Lung microvascular endothelial cell (primary cell): ENCODE measurements at places on chromosomes 6 and 20. TPM values are rescaled to one million over a fixed set of nuclear protein-coding genes. Genes with fewer than 3 reads are reported as not detected.

GRCh38 chr6:34556031-34556471 is at the start of gene SPDEF:
SPDEF (minus strand) TSS chr6:34556329; CDS start chr6:34544455, 11,874 bp downstream.
- no peak for DNase-seq

SLPI gene
- 0.79 TPM in 1 of 2 replicates, not detected in the other for total RNA-seq

GRCh38 chr6:70879496-70879895 is 77.4 kb downstream of the B3GAT2 start:
- no peak for DNase-seq

- peak; percentile 14 for DNase-seq
Measured at GRCh38 chr20:58693226-58694006, 816 bp downstream of the NPEPL1 start.

DNA sequence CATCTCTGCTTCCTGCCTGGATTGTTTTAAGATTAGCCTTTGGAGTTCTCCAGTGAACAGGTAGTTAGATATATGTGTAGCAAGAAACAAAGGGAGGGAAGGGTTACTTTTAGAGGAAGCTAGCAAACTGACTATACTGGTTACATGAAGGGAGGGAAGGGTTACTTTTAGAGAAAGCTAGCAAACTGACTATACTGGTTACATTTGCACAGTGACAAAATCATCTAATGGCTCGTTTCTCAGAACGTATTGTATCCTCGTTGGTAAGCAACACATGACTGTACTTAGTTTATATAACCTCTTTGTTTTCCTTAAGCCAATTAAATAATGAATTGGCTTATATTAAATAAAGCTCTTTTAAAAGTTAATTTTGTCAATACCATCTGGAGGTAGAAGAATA is 540.9 kb downstream of the EPM2A start:
- DNase-seq: no peak

- no peak for DNase-seq
Measured at GRCh38 chr6:13461805-13462204, 25.6 kb downstream of the GFOD1 start.

GRCh38 chr6:36929607-36930006 is 24.9 kb upstream of the PI16 start:
- DNase-seq: peak; percentile 42

MYO6 gene
- 22.2 and 26.4 TPM in 2 replicates for total RNA-seq

IL20RA gene
- 0.40 and 0.44 TPM in 2 replicates for total RNA-seq

DNA sequence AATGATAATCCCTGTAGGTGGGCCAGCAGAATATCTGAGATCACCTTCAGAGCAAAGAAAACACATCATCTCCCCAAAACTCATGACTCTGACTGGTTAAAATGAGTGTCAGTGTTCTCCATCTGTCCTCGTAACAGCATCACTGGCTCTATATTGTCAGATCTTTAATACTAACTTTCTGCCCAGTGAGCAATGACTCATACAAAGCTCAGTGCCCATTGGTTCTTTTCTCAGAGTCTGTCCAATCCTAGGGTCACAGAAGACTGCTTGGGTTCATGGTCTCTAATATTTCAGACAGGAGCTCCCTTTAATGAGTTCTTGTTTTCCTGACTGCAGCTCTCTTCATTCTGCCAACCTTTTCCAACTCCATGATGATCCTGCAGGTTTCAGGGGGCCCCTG is 36.4 kb downstream of the HLA-DPB1 start:
- DNase-seq: peak; percentile 64

- no peak for DNase-seq
Measured at GRCh38 chr6:53294611-53295010, 54.1 kb downstream of the ELOVL5 start.

MAP3K7 gene
- 15.7 and 16.8 TPM in 2 replicates for total RNA-seq

DNA sequence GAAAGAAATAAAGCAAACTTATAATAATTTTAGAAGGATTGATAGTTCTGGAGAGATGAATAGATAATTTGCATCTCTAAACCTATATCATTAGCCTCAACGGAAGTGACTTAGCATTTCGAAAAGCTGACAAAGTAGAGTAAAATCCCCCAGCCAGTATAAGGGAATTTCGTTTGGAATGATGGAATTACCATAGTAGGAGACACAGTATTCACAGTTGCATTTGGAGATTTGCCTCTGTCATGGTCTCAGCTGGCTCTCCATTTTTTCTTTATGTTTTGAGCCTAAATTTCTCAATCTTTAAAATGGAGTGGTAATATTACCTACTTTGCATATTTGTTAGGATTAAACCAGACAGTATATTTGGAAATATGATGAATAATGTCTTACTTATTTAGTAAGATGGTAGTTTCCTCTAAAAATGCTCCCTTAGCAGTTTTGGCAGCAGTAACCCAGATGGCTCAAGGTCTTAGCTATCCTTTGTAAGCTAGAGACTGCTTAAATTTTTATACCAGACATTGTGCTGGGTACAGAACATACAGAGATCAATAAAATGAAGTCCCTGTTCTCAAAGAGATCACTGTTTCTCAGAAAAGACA is 58.2 kb downstream of the SMAP1 start:
- no peak for DNase-seq

VNN1 gene
- total RNA-seq: under 0.01 TPM in 1 of 2 replicates, not detected in the other

UST gene
- total RNA-seq: under 0.01 TPM in 2 replicates

- no peak for DNase-seq
Measured at GRCh38 chr20:8912731-8913130, 156.2 kb upstream of the PLCB4 start.

SNAP91 gene
- total RNA-seq: 0.22 and 0.40 TPM in 2 replicates

GRCh38 chr6:168860987-168861386 is 392.7 kb downstream of the THBS2 start:
- DNase-seq: no peak

DNA sequence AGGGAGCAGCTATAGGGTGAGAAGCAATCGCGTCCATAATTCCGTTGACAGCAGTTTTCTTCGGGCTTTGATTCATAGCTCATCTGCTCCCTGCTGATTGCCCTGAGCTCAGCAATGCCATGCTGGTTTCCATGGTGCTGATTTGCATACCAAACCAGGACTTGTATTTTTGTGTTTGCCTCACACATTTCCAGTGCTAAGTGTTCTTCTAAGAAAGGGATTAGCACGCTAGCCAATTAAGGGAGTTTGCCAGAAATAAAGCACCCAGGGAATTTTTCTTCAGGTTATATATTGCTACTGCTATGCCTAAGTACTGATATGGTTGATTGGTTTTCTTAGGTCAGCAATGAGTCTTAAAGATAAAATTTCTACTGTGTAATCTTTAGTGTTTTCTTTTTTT is 177.6 kb downstream of the PLCB1 start:
- no peak for DNase-seq

DNA sequence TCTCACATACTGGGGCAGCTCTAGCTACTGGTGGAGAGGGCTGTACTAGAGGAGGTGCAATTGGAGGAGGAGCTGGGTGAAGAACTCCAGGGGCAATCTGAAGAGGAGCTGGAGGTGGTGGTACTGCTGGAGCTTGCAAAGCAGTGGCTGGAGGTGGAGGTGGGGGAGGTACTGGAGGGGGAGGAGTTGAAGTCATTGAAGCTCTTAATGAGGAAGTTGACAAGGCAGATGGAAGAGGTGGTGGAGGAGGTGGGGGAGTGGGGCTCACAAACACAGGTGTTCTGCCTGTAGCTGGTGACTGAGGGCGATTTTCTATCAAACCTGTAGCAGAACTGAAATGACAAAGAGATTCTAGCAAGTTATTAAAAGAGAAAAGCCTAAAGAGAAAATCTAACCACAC is 77.6 kb downstream of the WASF1 start:
- no peak for DNase-seq

DNA sequence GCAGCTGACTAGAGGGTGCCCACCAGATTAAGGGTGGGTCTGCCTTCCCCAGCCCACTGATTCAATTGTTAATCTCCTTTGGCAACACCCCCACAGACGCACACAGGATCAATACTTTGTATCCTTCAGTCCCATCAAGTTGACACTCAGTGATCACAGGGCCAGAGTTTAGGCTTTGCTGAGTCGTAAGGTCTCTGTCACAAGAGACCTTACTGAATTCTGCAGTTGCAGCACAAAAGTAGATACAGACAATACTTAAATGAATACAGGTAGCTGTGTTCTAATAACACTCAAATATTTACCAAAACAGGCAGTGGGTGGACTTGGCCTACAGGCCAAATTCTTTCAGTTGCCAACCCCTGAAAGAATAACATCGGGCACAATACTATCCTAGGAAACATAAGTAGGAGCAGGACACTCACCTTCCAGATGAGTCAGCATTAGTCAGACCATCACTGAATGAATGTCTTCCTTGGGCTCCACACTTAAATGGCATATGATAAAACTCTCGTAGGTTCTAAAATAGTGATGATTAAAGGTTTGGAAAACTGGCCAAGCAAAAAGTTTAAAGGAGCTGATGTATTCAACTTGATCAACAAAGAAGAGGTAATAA is 190.0 kb downstream of the UBE3D start:
- DNase-seq: peak; percentile 56
